ENCODE measurements at places on chromosomes 3 and 15. TPM values are rescaled to one million over a fixed set of nuclear protein-coding genes. Genes with fewer than 3 reads are reported as not detected.
A peak's percentile ranks its signal among the peaks of the same experiment; 100 is the strongest.

DNA sequence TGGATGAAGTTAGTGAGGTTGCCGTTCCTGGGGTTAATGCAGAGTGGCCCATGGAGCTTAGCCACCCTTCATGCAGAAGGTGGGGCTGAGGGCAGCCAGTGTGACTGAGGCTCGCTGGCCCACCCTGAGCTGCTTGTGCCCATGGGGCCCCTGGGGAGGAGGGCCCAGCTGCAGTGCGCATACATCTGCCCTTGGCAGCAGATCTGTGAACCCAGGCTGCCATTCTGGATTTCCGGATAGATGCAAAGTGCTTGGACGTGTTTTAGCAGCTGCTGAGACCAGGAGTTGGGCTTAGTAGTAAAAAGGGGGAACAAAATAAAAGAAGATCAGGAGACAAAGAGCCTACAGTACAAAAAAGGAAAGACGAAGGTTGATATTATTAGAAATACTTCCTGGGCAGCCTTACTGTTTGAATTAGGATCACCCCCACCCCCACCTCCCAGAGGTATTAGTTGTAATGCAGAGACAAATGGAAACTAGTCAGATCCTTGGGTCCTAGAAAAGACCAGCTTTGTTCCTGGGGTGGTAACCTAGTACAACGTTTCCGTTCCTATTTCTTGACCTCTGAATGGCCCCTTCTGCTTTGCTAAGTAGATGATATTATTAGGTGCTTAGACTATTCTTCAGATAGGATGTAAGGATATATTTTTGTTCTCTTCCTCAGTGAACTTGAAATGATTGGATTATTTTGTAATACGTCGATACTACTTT is 70.2 kb downstream of the IGF1R start:
- H3K27me3 ChIP-seq: no peaks in the 10 kb centered on the region
- DNase-seq: no peak
- peak overlapping the region; percentile 75 for H3K27ac ChIP-seq
- H3K4me3 ChIP-seq: no peak overlapping the region

- no peaks in the 10 kb centered on the region for H3K4me1 ChIP-seq
- no peaks in the 10 kb centered on the region for H3K27me3 ChIP-seq
- no peak overlapping the region for H3K4me3 ChIP-seq
- peaks cover 60% of the 10 kb centered on the region for H3K36me3 ChIP-seq
- DNase-seq: no peak
Observed at GRCh38 chr15:90479656-90480055, 50.1 kb upstream of the CRTC3 start.

GRCh38 chr3:138180375-138181029 is 5.8 kb upstream of the DBR1 start:
- no peak overlapping the region for H3K4me3 ChIP-seq
- peaks cover 44% of the 10 kb centered on the region for H3K27me3 ChIP-seq
- H3K27ac ChIP-seq: no peak overlapping the region
- no peaks in the 10 kb centered on the region for H3K4me1 ChIP-seq
- DNase-seq: no peak

- H3K4me3 ChIP-seq: no peak overlapping the region
- peaks cover 20% of the 10 kb centered on the region for H3K4me1 ChIP-seq
- no peaks in the 10 kb centered on the region for H3K36me3 ChIP-seq
- no peak for DNase-seq
- no peaks in the 10 kb centered on the region for H3K27me3 ChIP-seq
- H3K27ac ChIP-seq: no peak overlapping the region
Observed at GRCh38 chr3:50639055-50639494, 22.1 kb downstream of the MAPKAPK3 start.

LMAN1L gene
- total RNA-seq: not detected

ROBO1 gene
- total RNA-seq: 73.8 TPM

EPM2AIP1 gene
- 24.8 TPM for total RNA-seq

GRK7 gene
- total RNA-seq: not detected

- peak overlapping the region; percentile 12 for H3K27ac ChIP-seq
- peaks cover 44% of the 10 kb centered on the region for H3K36me3 ChIP-seq
- no peaks in the 10 kb centered on the region for H3K27me3 ChIP-seq
- no peak overlapping the region for H3K4me3 ChIP-seq
- no peaks in the 10 kb centered on the region for H3K4me1 ChIP-seq
Observed at GRCh38 chr3:58102390-58102750, 94.1 kb downstream of the FLNB start.

DNA sequence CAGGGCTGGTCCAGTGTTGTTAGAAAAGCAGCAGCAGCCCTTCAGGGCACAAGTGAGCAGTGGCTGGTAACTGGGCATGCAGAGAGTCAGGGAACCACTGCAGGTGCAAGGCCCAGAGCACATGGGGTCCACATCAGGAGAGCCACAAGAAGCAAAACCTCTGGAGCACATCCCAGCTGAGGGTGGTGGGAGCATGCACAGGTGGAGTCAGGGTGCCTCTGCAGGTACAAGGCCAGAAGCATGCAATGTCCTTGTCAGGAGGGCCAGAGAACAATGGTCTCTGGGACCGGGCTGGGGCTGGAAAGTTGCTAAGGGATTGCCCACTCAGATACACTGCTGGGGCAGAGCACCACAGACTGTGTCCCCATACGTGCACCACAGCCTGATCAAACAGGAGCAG is 226.1 kb upstream of the UBE2E2 start:
- DNase-seq: no peak
- H3K27me3 ChIP-seq: no peaks in the 10 kb centered on the region
- no peak overlapping the region for H3K27ac ChIP-seq
- H3K4me3 ChIP-seq: no peak overlapping the region
- H3K36me3 ChIP-seq: no peaks in the 10 kb centered on the region
- peaks cover 23% of the 10 kb centered on the region for H3K4me1 ChIP-seq

B2M gene
- 1,733 TPM for total RNA-seq

GRCh38 chr15:88083811-88084760 is 172.5 kb downstream of the NTRK3 start:
- no peaks in the 10 kb centered on the region for H3K36me3 ChIP-seq
- no peaks in the 10 kb centered on the region for H3K27me3 ChIP-seq
- H3K27ac ChIP-seq: no peak overlapping the region
- no peak overlapping the region for H3K4me3 ChIP-seq

GLDN gene
- total RNA-seq: not detected

GABRG3 gene
- total RNA-seq: 0.19 TPM

- H3K36me3 ChIP-seq: peaks cover 23% of the 10 kb centered on the region
- H3K27me3 ChIP-seq: no peaks in the 10 kb centered on the region
- no peak for DNase-seq
- H3K27ac ChIP-seq: no peak overlapping the region
- no peak overlapping the region for H3K4me3 ChIP-seq
- no peaks in the 10 kb centered on the region for H3K4me1 ChIP-seq
Observed at GRCh38 chr15:76470691-76471090, 134.1 kb downstream of the ISL2 start.

ANKUB1 gene
- not detected for total RNA-seq

DNA sequence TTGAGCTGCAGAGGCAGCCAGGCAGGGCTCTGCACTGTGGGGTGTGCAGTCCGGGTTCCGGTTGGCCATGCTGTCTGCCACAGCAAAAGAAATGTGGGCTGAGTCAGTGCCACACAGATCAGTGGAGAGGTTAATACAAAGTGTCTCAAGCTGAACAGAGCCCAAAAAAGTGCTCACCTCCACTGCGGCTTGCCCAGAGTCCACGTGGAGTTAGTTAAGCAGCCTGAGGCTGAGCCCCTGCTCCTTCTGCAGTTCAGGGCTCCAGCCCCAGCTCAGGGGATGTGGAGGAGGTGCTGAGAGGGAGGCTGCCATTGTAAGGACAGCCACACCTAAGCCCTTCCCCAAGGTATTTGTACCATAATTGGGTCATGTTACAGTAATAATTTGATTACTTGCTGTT is 85.3 kb downstream of the LRRK1 start:
- peaks cover 24% of the 10 kb centered on the region for H3K4me1 ChIP-seq
- H3K36me3 ChIP-seq: peaks cover 3% of the 10 kb centered on the region
- H3K27ac ChIP-seq: no peak overlapping the region
- peak; percentile 73 for DNase-seq
- H3K4me3 ChIP-seq: no peak overlapping the region
